Anterior cingulate cortex (tissue), 58 donors: ENCODE measurements at places on chromosomes 4 and X.

- DNase-seq = no peak
Measured at GRCh38 chr4:40473578-40474388, 138.7 kb downstream of the CHRNA9 start.

DNA sequence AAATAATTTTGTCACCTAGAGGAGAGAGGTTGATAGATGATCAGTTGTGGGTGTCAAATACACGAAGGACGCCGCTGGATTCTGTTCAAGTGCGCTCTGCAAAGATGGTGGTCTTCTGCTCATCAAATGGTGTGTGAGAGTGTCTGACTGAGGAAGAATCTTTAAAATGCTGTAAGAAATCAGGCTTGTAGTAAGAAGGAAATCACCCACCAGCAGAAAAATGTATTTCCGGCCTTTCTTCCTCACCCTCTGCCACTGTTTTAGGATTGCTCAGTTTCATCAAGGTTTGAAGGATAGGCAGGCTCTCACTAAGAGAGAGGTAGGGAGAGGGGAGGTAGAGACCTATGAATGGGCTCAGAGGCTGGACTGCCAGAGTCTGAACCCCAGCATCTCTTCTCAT lies 28.7 kb downstream of the RHOH start:
- no peak for DNase-seq

- no peak for DNase-seq
Measured at GRCh38 chrX:150880808-150881165, 17.7 kb downstream of the CD99L2 start.

DNA sequence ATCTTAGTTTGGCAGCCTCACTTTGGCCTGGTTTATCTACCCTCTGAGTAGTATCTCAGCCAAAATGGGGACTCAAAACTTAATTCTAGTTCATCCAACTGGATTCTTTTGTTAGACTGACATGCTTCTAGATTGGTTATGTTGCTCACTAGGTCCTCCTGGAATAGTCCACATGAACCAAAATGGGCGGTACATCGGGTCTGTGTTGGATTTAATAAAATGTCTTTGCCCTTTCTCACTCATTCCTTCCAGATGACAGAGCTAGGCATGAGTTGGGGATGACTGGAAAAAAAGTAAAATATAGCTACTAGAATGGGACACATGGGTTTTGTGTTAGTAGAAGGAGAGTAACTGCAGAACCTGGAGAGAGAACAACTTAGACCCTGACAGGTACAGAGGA lies 247.9 kb downstream of the CCSER1 start:
- DNase-seq = no peak

GRCh38 chrX:48785186-48785539 lies 1.2 kb upstream of the GATA1 start:
- no peak for DNase-seq

GRCh38 chr4:81954271-81954670 lies 419.5 kb downstream of the HNRNPD start:
- DNase-seq = no peak

DNA sequence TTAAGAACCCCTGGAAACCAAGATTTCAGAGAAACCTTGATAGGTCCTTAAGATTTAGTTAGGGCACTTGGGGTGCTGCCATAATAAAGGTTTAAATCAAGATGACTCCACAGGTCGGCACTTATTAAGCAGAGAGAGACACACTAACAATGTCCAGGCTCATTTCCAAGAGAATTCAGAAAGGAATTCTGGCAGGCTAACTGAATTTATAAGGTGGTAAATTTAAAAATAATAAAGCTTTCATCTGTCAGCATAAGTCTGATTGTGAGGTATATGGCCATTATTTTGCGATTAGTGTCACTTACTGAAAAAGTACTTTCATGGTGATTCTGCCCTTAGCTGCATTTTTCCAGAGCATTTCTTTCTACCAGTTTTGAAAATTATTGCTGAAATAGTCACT lies 472.7 kb downstream of the ARAP2 start:
- DNase-seq = no peak

DNA sequence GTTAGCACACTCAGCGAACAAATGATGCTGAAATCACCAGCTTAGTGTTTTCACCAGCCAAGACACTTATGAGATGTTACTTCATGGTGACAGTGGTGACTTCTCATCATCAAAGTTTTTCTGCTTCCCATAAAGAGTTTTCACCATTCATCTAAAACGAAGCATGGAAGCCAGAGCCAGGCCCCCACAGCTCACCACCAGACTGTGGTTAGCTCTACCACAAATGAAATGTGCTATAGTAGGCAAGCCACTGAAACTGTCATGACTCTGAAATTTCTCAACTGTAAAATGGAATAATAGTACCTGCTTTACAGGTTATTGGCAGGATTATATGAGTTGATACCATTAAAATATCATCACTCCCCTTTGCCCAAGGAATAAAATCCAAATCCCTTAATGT lies 56.4 kb upstream of the HHIP start:
- DNase-seq = no peak
